ENCODE measurements at places on chromosomes 2 and 18.

- no peak for DNase-seq
Observed at GRCh38 chr18:49026501-49027373, 76.0 kb upstream of the SMAD7 start.

DNA sequence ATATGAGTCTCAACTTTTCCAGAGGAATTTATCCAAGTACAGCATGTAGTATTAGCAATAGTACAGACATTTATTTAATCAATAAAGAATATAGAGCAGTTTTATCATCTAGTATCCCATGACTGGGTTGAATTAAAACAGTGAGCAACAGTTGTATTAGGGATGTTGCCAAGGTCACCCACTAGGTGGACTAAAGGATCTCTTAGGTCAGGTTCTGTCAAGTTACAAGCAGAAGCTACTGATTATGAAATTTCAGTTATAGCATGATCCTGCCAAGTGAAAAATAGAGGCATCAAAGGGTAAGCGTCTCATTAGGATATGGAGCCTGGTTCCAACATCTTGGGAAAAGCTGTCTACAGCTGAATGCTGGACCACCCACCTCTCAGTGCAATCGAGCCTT lies 52.1 kb upstream of the LAPTM4A start:
- DNase-seq: no peak

- DNase-seq: no peak
Observed at GRCh38 chr2:25050128-25050527, 8.3 kb downstream of the EFR3B start.

- no peak for DNase-seq
Observed at GRCh38 chr18:45416168-45416567, 199.1 kb upstream of the SLC14A2 start.

DNA sequence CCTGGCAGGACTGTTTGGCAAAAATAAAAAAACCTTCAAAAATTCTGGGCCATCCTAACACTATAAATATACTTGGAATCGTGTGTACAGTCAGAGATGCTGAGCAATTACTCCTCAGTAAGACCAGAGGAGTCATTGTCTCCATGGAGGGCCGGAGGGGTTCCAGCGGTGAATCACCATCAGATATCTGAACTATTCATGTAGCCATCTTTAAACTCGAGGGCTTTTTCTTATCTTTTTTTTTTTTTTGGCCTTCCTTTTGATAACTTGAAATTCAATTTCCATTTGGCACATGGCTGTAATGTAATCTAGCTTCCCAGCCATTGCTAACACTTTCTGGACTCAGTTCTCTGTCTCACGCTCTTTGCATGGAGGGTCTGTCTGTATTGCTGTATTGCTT lies 7.4 kb upstream of the FHL2 start:
- no peak for DNase-seq

Data from activated naive CD8-positive, alpha-beta T cell treated with anti-CD3 and anti-CD28 coated beads, Interleukin-2, amount 10 ng/mL, durations not matched to agents 7 days and 5 days (primary cell).